ENCODE measurements at places on chromosomes 6 and 20.

GRCh38 chr6:3176562-3177355 is 19.4 kb upstream of the TUBB2A start:
- peaks cover 53% of the 10 kb centered on the region for H3K4me1 ChIP-seq
- H3K4me3 ChIP-seq = no peak overlapping the region
- H3K27me3 ChIP-seq = peaks cover 8% of the 10 kb centered on the region

DNA sequence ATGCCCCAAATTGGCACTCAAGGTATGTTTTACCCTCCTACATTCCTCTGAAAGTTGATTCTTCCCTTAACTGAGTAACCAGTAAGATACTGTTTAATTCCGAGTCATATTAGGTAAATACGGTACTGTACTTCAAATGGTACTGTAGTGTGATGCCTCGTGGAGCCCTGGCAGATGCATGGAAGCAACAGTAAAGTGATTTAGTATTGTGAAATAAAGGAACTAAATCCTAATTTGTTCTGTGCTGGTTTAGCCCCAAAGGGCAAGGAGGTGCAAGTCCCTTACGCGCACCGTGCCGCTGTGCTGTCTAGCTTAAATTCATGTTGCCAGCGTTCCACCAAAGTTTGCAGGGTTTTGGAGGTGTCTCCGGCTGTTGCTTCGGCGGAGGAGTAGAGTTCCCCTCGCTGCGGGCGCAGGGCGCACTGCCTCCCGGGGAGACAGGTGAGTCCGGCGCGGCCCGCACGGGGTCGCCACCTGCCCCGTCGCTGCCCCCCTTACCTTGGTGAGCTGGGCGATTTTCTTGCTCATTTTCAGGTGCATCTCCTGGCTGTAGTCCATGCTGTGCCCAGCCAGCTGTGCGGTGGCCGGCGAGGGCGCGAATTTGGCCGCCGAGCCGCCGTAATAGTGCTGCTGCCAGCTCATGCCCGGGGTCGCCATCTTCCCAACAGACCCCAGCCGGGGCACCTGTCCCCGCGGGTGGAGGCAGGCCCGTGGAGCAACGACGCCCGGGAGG is 655 bp downstream of the FAM184A start:
- peak; percentile 40 for DNase-seq
- H3K4me1 ChIP-seq = peaks cover 8% of the 10 kb centered on the region
- H3K4me3 ChIP-seq = peak overlapping the region; percentile 78
- peaks cover 81% of the 10 kb centered on the region for H3K27me3 ChIP-seq
- no peak overlapping the region for H3K27ac ChIP-seq
- H3K36me3 ChIP-seq = no peaks in the 10 kb centered on the region

DNA sequence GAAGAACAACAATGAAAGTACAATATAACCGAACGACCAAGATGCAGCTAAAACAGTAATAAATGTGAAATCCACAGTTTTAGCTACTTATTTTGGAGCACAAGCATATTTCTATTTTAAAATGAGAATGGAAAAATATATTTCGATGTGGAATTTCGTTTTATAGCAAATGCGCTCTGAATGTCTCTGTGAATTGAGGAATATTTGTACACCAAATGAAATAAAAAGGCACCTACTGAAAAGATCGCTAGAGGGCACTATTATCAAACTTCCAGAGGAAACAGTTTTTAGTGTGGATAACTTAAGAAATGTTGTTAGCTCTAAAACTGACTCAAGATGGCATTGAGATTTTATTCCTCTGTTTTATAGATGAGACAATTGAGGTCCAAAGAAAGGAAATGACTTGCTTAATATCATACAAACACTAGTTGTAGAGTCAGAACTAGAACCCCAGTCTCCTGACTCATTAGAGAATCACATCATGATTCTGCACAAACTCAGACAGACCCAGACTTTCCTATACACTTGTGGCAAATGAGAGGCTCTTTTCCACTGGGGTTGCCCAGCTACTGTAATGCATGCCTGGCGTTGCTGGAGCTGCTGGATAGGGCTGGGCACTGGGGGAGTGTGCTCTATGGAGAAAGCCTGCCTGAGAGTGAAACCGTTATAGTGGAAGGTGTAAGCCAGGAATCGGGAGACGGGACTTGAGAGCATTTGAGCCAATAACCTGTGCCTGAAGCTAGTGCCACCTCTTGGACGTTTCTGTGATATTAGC is 51.9 kb downstream of the GCLC start:
- peaks cover 10% of the 10 kb centered on the region for H3K27me3 ChIP-seq
- no peaks in the 10 kb centered on the region for H3K4me1 ChIP-seq
- H3K4me3 ChIP-seq = no peak overlapping the region
- no peak overlapping the region for H3K27ac ChIP-seq
- H3K36me3 ChIP-seq = peaks cover 2% of the 10 kb centered on the region

- no peak overlapping the region for H3K4me3 ChIP-seq
- no peak overlapping the region for H3K27ac ChIP-seq
- H3K4me1 ChIP-seq = no peaks in the 10 kb centered on the region
These were observed 7.2 kb upstream of the ACSS1 start for GRCh38 chr20:25065072-25065624.

DNA sequence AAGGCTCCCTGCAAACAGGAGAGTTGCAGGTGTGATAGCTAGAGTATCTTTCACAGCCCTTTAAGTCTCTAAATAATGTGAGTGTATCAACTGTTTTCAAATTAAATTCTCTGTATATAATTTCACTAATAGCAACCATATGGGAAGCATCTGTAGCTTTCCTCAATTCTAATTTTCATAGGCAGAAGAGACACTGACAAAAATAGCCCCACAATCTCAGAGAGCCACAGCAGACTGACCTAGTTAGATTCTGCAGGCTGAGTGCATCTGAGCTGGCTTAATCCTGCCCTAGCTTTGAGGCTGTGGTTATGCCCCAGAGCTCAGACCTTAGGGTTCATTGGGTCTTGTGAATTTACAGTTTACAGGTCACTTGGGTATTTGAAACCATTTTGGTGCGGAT is 63.9 kb downstream of the MAP7 start:
- no peaks in the 10 kb centered on the region for H3K36me3 ChIP-seq
- peaks cover 7% of the 10 kb centered on the region for H3K27me3 ChIP-seq
- no peak for DNase-seq
- H3K4me1 ChIP-seq = no peaks in the 10 kb centered on the region
- no peak overlapping the region for H3K27ac ChIP-seq

DNA sequence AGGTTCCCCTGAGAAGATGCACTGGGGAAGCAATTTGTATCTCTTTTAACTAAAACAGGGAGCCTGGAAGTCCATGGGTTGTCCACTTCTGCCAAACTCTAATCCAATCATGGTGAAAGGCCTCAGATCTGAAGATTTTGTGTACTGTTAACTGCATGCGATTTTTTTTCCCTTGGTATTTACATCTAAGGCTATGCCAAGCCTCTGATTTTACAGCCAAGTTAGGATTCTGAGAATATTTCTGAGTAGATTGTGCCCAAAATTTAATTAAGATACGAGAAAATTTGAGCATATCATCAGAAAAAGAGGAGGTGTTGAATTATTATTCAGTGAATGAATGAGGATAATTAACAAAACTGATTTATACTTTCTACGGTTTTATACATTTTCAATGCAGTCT is 34.0 kb downstream of the BTBD3 start:
- H3K27me3 ChIP-seq = no peaks in the 10 kb centered on the region
- H3K4me3 ChIP-seq = no peak overlapping the region
- H3K27ac ChIP-seq = no peak overlapping the region
- no peak for DNase-seq
- no peaks in the 10 kb centered on the region for H3K36me3 ChIP-seq
- H3K4me1 ChIP-seq = peaks cover 4% of the 10 kb centered on the region

DNA sequence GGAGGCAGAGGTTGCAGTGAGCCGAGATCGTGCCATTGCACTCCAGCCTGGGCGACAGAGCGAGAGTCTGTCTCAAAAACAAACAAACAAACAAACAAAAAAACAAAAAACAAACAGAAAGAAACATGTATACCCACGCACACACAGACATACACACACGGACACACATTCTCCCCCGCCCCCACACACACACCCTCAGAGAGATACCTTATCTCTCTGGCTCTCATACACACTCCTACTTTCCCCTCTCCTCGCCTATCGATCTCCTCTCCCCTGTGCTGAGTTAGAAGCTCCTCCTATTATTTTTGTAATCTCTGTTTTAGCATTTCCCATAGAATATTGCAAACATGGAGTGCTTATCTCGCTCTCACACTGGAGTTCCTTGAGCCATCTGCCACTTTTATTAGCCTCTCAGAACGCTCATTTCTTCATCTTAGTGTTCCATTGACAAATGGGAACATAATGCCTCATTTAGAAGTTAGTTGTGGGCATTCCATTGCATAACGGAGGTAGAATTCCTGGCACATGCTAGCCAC is 144.2 kb upstream of the CITED2 start:
- H3K36me3 ChIP-seq = peaks cover 7% of the 10 kb centered on the region
- peaks cover 6% of the 10 kb centered on the region for H3K27me3 ChIP-seq
- no peak overlapping the region for H3K4me3 ChIP-seq
- peaks cover 32% of the 10 kb centered on the region for H3K4me1 ChIP-seq
- no peak overlapping the region for H3K27ac ChIP-seq
- no peak for DNase-seq

DNA sequence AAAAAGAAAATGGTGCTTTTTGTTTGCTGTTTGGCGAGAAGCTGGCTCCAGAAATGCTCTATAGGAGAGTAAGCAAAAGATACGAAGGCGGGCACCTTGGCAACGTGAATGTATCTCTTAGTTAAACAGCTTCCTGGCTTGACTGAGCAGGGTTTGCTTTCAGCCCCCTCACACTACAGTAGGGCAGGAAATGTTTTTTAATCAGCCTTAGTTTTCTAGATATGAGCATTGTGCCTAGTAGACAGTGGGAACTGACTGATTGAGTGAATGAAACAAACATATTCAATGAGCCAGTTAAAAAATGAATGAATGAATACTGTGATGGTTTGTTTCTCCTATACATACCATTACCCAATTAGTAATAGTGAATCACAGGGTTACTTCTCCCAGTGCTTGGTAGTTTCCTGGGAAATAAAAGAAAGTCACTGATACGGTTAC is 19.9 kb downstream of the CAP2 start:
- no peaks in the 10 kb centered on the region for H3K27me3 ChIP-seq
- H3K4me3 ChIP-seq = no peak overlapping the region
- no peak overlapping the region for H3K27ac ChIP-seq

DNA sequence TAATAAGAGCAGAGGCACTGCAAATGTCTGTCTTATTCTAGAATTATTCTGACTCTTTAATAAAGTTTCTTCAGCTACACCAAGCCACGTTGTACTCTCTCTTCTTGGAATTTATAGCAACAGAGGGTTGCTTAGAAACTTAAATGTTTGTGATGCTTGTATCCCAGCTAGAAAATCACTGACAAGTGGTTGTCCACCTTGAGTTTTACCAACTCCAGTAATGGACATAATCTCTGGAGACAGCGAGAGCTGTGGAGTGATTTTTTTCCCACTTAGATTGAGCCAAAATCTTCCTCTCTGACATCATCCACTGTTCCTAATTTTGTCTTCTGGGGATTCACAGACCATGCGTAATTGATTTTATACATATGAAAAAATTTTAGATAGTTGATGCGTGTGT is 8.0 kb downstream of the ECT2L start:
- no peak overlapping the region for H3K27ac ChIP-seq
- H3K4me1 ChIP-seq = no peaks in the 10 kb centered on the region
- no peaks in the 10 kb centered on the region for H3K36me3 ChIP-seq
- peaks cover 3% of the 10 kb centered on the region for H3K27me3 ChIP-seq
- no peak overlapping the region for H3K4me3 ChIP-seq

- no peak overlapping the region for H3K4me3 ChIP-seq
- no peak for DNase-seq
- no peaks in the 10 kb centered on the region for H3K4me1 ChIP-seq
- H3K27ac ChIP-seq = no peak overlapping the region
- H3K36me3 ChIP-seq = peaks cover 52% of the 10 kb centered on the region
- no peaks in the 10 kb centered on the region for H3K27me3 ChIP-seq
These were observed 86.9 kb downstream of the TBC1D32 start for GRCh38 chr6:121247386-121247785.

DNA sequence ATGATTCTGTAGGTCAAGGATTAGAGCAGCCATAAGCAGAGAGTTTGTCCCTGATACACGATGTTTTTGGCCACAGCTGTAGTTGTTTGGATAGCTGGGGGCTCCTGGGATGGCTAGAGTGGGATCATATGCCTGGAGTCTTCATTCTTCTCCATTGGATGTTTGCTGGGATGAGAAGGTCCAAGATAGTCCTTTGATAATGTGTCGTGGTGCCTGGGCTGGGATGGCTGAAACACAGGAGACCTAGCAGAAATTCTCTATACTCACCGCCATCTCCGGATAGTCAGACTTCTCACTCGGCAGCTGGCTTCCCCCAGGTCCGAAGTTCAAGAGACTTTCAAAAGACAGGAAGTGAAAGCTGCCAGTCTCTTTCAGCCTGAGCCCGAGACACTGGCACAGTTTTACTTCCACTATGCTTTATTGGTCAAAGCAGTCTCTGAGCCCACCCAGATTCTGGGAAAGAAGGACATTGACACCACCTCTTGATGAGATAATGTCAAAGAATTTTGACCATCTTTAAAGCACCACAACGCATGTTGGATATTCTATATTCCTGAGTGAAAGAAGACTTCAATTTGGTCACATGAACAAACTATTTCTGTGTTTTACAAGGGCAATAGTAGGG is 16.0 kb downstream of the MARCKS start:
- DNase-seq = no peak
- no peak overlapping the region for H3K27ac ChIP-seq
- H3K27me3 ChIP-seq = peaks cover 2% of the 10 kb centered on the region

DNA sequence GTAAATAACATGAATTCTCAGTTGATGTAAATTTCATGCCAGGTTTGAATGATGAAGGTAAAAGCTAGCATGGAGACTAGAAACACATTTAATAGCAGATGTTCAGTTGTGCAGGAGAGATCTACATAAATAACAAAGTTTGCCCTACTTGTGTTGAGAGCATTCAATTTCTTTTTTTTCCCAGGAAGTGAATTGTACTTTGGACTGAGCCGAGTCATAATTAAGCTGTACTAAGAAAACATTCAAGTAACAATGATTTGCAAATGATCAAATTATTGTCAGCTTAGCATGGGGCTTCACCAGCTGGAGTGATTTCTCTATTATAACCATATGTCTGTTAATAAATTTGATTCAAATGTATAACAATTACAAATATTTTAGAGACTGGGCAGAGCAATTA is 893.5 kb upstream of the MAP3K7 start:
- H3K4me1 ChIP-seq = peaks cover 4% of the 10 kb centered on the region
- no peak overlapping the region for H3K4me3 ChIP-seq
- no peak for DNase-seq
- H3K36me3 ChIP-seq = no peaks in the 10 kb centered on the region
- H3K27me3 ChIP-seq = no peaks in the 10 kb centered on the region

GRCh38 chr6:158605266-158605878 is 39.2 kb downstream of the DYNLT1 start:
- H3K27me3 ChIP-seq = no peaks in the 10 kb centered on the region
- peak; percentile 72 for DNase-seq

Measured in nephron progenitor cell (in vitro differentiated cells).